ENCODE measurements at places on chromosomes 1 and 21.

DNA sequence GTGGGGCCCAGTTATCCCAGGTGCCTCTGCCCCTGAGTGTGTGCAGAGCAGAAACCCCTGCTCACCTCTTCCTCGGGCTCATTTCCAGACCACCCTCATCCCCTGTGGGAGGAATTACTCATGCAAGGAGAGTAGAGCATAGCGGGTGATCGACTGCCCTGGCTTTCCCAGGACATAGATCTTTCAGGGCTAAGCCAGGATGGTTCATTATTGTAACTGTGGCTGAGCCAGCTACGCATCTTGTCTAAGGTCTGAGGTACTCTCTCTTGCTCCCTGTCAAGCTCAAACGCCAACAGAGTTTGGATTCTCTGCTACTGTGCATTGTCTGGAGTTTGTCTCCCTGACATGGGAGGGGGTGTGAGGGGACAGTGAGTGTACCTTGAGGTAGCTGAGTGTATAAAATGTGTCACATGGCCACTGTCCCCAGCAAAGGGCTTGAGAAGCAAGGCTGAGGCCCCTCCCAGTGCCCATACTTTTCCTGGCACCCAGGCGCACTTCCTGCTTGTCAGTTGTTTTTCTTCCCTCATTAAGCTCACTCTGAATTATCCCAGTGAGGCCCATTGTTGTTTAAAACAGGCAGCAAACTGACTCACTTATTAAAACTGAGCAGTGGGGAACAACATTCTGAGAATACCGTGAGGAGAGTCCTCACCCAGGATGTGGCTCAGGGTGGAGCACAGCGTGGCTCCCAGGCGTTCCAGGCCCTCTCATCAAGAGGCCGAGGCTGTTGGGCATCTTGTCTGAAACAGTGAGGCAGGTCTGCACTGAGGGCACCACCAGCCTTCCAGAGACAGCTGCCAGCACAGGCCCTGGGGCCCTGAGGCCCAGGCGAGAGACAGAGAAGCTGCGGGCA, 92.9 kb downstream of the LAMC2 start:
- no peak for DNase-seq

GRCh38 chr21:43741423-43742096, 22.6 kb downstream of the PDXK start:
- no peak for DNase-seq

DNA sequence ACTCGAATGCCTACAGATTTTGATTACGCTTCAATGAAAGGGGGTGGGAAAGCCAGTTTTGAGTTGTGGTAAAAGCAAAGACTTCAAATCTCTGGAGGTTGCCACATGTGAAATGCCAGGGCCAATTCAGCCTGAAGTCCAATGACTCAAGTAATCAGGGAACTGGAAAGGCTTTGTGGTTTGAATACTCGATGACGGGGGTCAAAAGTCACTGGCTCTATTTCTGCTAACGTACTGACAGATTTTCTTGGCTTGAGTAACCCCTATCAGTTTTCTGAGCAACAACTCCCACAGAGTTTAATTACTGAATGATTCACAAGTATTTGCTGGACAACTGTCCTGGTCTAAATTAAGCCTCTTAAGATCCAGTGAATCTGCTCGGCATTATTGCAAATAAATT, 152.2 kb downstream of the SIPA1L2 start:
- DNase-seq = no peak

- DNase-seq = no peak
Measured at GRCh38 chr1:183632964-183633363, 2.6 kb downstream of the ARPC5 start.

DNA sequence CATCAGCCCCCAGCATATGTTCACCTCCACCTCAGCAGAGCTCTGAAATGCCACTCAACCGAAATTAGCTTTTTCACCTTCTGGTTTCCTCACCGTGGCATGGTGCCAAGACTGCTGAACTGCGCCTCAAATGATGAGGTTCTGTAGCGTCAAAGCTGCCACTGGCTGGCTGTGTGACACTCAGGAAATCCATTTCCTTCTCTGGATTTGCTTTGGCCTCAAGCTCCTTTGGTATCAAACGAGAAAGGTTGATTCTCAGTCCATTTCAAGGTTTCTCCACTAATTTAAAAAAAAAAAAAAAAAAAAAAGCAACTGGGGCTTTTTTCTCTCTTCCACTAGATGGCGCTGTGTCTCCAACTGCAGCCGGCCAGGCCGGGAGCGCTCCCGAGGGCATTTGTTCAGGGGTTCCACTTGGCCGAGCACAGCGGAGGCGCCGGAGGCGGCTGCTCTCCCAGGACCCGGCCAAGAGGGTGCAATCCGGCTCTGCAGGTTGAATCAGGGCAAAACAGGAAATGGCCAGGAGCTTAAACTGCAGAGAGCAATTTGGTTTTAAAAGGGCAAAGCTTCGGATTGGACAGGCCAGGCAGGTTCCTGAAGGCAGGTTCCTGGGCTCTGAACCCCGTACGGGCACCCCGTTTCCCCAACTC, 26.5 kb upstream of the PLA2G2C start:
- DNase-seq = peak; percentile 52

GRCh38 chr1:217049081-217049480, 325.9 kb upstream of the ESRRG start:
- no peak for DNase-seq

All from activated CD4-positive, alpha-beta T cell treated with anti-CD3 and anti-CD28 coated beads for 4 hours (primary cell).